ENCODE measurements at places on chromosomes 4 and X. TPM values are rescaled to one million over a fixed set of nuclear protein-coding genes. Genes with fewer than 3 reads are reported as not detected.

MSX1 gene
- total RNA-seq, result 9.4 TPM

IGSF1 gene
- total RNA-seq, result 1.7 TPM

GBA3 gene
- total RNA-seq, result under 0.01 TPM

CDKL5 gene
- 2.8 TPM for total RNA-seq
